ENCODE measurements at places on chromosomes 3 and 15.

DNA sequence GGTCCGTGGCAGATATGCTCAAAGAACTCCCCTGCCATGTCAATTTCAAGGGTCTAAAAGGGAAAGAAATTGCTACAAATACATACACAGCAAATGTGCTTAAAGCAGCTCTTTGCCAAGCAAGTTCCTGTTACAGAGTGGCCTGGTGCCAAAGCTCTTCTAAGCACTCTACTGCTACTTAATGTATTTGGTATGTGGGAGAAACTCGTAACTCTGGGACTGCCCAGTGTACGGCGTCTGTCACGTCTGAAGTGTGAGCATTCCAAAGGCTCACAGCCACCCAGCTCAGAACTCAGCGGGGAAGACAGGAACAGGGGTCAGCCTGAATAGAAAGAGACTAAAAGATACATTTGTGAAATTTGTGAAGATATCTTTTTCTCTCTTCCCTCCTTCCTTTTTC, 54.6 kb downstream of the RBMS3 start:
- no peak for DNase-seq

- no peak for DNase-seq
Measured at GRCh38 chr3:188792793-188793192, 379.0 kb upstream of the TPRG1 start.

DNA sequence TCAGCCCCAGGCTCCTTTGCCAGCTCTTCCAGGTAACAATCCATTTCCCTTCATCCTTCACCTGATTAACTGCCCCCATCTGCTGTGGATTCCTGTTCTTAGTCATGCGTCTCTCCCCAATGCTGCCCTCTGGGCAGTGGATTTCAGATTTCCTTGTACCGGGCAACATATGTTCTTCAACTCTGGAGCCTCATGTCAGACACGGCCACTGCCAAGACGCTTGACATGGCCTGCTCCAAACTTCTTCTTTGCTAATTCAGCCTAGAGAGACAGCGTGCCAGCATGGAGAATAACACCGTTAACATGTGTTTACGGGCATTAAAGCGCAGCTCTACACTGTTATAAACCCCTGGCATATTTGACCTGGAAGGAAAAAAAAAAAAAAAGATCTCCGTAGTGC, 1035.1 kb upstream of the NR2F2 start:
- DNase-seq: no peak

GRCh38 chr3:126517986-126518778, 609 bp upstream of the UROC1 start:
- no peak for DNase-seq
